ENCODE measurements at places on chromosomes 3 and 15.

GRCh38 chr15:42233107-42233506, 25.0 kb upstream of the VPS39 start:
- DNase-seq = no peak

DNA sequence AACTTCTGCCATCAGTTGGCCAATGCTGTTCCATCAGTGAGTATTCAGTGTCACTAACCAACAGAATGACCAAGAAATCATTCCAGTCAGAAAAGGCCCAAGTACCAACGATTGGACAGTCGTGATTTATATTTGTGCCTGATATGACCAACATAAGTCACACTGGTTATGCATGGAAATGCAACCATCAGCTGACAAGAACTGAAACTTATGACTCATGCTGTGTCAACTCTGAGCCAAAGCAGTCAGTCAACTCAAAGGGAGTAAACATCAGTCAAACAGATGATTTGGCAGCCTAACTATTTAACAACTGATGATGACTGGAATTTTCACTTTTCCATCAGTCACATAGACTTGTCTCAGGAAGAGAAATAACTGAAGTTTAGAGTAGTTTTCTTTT, 142.4 kb downstream of the ANXA2 start:
- DNase-seq = no peak

DNA sequence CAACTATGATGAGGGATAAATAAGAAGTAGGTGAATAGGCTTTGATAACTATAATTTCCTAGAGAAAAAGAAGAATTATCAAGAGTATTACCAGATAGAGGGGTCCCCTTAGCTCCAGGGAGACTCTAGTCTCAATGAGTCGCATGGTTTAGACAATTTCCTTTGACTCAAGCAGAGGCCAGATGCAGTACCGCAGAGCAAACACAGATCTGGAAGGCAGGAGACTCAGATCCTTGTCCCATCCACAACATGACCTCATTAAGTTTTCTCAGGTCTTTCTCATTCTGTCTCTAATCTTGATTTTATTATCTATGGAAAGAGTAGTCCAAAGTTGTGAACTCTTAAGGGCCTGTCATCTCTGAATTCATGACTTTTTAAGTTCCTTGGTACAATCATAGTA, 987.9 kb downstream of the NTRK3 start:
- DNase-seq = no peak

- DNase-seq = no peak
Observed at GRCh38 chr3:55604402-55604801, 117.3 kb upstream of the WNT5A start.

- no peak for DNase-seq
Observed at GRCh38 chr3:37694284-37694675, 167.4 kb upstream of the CTDSPL start.

DNA sequence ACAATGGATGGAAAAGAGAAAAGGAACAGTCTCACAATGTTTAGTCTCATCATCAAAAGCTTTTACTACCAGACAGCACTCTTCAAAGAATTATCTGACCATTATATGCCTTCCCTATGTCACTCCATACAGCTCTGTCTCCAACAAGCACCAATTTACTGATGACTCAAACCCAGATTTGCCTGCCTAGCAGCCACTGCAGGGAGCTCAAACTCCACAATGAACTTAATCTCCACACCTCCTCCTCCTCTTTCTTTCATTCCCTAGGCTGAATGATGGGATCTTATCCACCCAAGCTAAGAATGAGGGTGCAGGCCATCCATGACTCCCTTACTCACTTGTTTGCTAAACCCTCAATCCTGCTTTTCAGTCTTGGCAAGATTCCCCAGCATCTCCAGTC, 45.5 kb downstream of the NBEAL2 start:
- DNase-seq = peak; percentile 59

DNA sequence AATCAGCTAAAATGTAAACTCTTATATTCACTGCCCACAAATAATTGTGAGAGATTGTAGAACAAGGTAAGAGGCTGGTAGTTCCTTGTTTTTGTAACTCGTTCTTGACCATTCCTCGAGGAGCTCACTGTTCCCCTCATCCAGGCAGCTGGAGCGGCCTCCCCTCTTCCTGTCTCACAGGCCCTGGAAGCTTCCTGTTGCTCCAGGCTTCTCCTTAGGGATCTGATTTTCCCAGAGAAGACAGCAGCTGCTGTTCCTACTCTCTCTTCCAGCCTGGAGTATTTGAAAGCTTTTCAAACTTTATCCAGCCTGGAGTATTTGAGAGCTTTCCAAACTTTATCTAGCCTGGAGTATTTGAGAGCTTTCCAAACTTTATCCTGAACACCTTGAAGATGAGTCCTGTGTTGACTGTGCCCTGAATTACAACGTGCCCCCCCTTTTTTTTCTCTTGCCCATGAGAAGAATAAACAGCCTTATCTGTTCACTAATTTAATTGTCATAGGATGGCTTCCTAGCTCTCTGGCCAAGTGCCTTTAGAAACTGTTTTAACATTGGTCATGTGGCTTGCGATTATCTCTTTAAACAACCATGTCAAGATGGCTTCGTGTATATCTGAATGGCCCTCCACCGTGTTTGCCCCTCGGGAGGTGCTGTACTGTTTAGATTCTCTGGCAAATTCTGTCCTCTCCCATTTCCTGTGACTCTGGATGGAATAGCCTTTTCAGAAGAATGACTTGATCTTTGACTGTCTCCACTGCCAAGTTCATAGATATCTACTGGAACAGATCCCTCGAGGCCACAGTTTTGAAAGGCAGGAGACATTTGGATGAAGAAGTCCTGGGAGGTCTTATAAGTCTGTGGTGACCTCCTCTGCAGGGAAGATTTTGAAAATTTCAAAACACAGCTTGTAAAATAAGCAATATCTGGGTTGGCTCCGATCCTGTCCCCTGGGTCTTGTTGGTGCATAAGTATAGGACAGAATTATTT, 4.8 kb downstream of the ADAMTSL3 start:
- DNase-seq = no peak

DNA sequence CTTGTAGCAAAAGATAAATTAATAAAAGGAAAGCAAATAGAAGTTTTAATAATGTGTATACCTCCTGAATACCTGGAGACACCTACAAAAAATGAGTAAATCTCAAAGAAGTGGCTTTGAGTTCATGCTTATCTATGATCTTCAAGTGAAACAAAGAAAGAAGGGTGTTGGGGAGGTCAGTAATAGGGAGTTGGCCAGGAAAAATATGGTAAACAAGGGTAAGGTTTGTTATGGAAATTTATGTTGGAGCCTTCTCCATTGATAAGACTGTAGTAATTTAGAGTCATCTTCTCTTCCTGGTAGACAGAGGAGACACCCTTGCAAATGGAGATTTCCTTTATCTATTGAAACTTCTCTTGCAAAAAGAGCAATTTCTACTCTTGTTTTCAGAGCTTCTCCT, 6.6 kb upstream of the CCR8 start:
- DNase-seq = no peak

DNA sequence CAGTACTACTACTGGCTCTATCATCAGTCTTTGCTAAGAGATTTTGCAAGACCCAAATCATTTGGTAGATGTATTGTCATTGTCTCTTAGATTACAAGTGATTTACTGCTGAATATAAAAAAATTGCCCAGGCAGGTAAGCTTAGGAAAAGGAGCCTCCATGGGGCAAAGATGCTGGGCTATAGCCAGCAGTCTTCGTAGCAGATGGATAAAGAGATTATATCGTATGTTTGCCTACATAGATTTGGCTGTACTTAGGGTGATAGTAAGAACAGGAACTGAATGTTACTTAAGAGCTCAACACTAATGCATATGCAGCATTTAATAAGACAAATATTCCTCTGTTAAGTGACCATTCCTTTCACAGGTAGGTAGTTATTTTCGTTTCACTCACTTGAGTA, 48.9 kb downstream of the PTPRG start:
- DNase-seq = no peak

DNA sequence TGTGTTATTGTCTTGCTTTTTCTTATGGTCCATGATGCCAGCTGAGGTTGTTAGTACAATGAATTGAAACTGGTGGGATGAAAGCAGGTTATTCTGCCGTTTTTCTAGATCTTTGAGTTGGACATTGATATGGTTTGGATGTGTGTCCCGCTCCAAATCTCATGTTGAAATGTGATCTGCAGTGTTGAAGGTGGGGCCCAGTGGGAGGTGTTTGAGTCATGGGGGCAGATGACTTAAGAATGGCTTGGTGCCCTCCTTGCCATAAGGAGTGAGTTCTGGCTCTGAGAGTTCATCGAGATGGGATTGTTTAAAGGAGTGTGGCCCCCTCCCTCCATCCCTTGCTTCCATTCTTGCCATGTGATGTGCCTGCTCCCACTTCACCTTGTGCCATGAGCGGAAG, 80.3 kb upstream of the PIAS1 start:
- no peak for DNase-seq

GRCh38 chr15:96802611-96803255, 472.2 kb downstream of the NR2F2 start:
- no peak for DNase-seq

GRCh38 chr3:8489278-8489792, 12.3 kb upstream of the LMCD1 start:
- no peak for DNase-seq

- DNase-seq = no peak
Observed at GRCh38 chr15:25727867-25728600, 135.1 kb downstream of the ATP10A start.

DNA sequence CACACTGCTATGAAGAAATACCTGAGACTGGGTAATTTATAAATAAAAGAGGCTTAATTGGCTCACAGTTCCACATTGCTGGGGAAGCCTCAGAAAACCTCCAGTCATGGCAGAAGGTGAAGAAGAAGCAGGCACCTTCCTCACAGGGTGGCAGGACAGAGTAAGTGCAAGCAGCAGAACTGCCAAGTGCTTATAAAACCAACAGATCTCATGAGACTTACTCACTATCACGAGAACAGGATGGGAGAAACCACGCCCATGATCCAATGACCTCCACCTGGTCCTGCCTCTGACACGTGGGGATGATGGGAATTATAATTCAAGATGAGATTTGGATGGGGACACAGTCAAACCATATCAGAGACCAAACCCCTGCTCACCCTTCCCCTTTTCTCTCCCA, 75.0 kb downstream of the TRIM69 start:
- no peak for DNase-seq

GRCh38 chr3:150656316-150656715, 47.4 kb downstream of the ERICH6 start:
- no peak for DNase-seq

- peak; percentile 54 for DNase-seq
Observed at GRCh38 chr3:11671648-11672100, 28.0 kb upstream of the VGLL4 start.

GRCh38 chr3:56282341-56282740, 185.9 kb downstream of the ERC2 start:
- no peak for DNase-seq

- peak; percentile 100 for DNase-seq
Observed at GRCh38 chr3:11136830-11137626, 17.3 kb upstream of the HRH1 start.

GRCh38 chr15:74727727-74728126, 2.4 kb upstream of the CYP1A1 start:
- DNase-seq = no peak

DNA sequence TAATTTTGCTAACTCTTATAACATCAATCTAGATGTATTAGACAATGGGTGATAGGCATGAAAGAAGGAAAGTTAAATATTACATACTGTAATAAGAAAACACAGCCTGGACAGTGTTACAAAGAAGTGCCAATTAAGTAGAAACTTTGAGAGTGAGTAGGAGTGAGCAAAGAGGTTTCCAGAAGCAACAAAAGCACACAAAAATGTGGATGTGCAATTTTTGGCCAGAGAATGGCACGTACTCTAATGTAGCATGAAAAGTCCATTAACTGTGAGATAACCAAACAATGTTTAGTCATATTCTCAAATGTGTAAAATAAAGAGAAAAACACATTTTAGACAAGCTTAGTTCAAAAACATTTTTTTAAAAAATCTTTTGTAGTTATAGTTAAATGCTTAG, 567.3 kb downstream of the ROBO1 start:
- no peak for DNase-seq

DNA sequence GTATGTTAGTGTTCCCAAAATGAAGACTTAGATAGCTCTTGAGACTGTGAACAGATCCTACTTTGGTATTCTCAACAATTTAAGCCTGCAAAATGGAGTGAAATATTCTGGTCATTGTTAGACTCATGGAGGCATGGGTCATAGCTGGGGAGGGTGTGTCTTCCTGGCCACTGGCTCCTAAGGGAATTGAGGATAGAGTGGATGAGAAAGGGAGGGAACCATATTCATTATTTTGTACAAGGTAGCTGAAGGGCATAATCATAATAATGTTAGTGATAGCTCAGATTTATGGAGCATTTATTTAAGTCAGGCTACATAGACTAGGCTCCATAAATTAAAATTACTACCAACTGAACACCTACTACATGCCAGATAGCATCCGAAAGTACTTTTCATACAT, 253.6 kb downstream of the NR1D2 start:
- DNase-seq = no peak

- DNase-seq = peak; percentile 36
Observed at GRCh38 chr3:141306276-141306675, 62.0 kb upstream of the ZBTB38 start.

GRCh38 chr3:79199966-79200365, 567.8 kb downstream of the ROBO1 start:
- no peak for DNase-seq

DNA sequence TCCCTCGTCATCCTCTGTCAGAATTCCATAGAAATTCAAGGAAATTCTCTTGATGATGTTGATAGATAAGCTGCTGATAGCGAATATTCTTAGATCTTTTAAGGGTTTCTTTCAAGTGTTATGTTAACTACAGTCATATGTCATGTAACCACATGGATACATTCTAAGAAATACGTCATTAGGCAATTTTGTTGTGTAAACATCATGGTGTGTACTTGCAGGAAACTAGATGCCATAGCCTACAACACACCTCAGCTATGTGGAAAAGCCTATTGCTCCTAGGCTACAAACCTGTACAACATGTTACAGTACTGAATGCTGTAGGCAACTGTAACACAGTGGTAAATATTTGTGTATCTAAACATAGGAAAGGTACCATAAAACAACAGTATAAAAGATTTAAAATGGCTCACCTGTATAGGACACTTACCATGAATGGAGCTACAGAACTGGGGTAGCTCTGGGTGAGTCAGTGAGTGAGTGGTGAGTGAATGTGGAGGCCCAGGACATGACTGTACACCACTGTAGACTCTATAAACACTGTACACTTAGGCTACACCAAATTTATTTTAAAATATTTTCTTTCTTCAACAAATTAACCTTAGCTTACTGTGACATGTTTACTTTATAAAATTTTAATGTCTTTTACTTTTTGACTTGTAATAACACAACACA, 34.6 kb downstream of the GLDN start:
- peak; percentile 80 for DNase-seq
